ENCODE measurements at places on chromosomes 11 and 22.

DNA sequence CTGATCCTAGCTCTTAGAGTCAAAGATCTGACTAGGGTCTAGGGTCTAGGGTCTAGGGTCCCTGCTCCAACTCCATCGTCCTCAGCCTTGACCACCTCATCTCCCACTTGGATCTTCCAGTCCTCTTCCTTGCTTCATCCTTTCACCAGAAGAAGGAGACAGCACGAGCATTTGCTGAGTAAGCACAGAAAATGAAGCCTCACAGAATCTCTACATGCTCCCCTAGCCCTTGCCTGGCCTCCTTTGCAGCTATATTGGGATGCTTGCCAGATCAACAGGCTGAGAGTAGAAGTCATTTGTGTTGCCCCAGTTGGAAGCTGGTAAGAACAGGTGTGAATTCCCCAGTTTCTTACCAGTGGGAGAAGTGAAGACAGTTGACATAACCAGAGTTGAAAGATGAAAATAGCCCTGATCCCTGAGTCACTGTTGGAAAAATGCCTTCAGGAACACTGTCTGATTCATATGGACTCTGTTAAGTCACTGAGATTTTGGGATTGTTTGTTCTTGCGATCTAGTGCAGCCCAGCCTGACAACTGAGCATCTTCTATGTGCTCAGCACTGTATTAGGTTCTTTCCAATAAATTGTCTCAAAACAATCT, 552.5 kb downstream of the INSC start:
- DNase-seq, result no peak

DNA sequence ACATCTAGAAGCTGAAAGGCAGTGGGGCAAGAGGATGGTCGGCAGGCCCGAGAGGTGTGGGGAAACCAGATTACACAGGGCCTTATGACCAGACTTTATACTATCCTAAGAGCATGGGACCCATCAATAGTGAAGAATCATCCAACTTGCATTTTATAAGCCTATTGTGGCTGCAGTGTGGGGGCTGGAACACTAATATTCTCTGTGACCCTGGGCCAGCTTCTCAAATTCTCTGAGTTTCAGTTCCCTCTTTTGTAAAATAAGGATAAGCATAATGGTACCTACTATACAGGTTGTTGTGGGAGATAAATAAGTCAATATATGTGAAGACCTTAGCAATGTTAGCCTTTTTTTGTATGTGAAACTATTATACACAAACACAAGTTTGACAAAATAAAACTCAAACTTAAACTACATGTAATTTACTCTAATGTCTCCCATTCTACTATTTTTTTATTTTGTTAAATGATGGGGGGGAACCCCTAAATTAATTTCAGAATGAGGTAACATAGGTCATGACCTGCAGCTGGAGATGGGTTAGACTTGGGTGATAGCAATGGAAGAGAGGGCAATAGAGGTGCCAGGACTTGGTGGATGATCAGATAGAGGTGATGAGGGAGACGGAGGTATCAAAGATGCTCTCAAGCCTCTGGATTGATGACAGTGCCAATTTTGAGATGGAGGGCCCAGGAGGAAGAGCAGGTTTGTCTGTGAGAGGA, 30.1 kb downstream of the SMCO4 start:
- no peak for DNase-seq

DNA sequence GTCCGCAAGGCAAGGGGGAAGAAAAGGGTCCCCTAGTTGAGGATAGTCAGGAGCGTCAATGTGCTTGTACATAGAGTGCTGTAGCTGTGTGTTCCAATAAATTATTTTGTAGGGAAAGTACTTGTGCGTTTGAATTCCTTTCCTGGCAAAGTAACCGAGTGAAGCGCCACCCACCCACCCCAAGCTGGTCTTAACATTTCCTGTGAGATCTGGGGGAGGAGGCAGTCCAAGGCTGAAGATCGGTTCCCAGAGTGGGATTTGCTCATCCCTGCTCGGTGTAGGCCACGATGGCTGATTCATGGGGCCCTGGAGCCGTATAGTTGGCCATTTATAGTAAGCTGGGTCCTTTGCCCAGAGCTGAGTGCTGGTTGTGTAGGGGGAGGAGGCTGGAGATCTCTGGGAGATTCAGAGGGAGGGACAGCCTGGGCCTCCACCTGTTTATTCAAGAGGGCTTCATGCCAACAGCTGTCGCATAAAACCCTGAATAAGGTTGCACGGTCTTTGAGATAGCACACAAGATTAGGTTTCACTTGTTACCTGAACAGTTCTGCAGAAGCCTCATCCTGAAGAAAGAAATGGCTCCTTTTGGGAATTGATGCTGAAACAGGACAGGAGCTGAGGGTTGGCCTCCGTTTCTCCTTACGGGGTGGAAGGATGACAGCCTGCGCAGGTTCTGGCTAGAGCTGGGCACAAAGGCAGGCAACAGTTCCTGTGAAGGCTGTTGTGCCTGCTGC, 2.4 kb downstream of the ATF4 start:
- DNase-seq, result no peak

DNA sequence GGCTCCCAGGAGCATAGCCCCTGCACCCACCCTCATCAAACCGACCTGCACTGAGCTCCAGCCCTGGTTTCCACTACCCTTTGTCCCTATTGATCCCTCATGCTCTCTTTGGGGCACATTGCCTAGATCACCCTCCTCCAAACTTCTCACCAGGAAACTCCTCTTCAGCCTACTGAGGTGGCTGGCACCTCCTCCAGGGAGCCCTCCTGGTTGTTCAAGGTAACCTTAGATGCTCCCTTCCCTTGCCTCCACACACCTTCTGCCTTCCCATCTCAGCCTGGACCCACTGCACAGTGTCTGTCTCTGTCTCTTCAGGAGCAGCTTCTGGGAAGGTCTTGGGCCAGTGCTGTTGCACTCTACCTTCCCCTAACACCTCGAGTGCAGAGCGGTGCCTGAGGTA, 15.8 kb upstream of the WNT7B start:
- no peak for DNase-seq

DNA sequence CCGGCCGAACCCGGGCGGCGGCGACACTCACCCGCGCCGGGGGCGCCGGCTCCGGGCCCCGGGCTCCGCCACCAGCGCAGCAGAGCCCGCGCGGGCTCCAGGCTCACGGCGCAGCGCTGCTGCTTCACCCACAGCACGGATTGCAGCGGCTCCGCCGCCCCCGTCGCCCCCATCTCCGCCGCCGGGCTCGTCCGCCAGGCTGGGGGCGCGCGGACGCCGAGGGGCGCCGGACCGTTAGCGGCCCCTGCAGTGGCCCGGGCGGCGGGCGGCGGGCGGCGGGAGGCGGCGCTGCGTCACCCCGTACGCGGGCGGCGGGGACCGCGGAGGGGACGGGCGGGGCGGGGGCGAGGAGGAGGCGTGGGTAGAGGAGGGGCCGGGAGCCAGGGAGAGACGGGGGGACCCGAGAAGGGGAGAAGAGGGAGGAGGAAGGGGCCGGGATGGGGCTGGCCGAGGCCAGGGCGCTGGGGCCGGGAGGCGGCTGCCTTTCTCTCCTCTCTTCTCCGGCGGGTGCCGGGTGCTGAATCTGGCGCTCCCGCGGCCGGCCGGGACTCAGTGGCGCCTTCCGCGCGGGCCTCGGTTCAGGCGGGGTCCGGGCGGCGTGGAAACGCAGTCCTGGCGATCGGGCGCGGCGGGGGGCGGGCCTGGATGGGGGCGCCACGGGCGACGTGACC, at the start of gene CERK:
Gene CERK, minus strand, starts transcription at position 277 of the 671 bp plus-strand sequence. Its CDS starts 104 bp downstream, at position 173.
- DNase-seq, result no peak

DNA sequence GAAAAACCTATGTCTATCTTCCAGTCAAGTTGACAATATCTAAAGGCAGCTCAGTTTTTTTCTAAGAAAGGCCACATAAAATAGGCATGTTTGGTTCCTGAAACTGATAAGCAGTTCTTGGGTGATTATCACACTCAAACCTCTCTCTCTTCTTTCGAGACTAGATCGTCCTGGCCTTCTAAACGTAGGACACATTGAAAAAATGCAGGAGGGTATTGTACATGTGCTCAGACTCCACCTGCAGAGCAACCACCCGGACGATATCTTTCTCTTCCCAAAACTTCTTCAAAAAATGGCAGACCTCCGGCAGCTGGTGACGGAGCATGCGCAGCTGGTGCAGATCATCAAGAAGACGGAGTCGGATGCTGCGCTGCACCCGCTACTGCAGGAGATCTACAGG, 15.1 kb downstream of the CDPF1 start:
- no peak for DNase-seq

DNA sequence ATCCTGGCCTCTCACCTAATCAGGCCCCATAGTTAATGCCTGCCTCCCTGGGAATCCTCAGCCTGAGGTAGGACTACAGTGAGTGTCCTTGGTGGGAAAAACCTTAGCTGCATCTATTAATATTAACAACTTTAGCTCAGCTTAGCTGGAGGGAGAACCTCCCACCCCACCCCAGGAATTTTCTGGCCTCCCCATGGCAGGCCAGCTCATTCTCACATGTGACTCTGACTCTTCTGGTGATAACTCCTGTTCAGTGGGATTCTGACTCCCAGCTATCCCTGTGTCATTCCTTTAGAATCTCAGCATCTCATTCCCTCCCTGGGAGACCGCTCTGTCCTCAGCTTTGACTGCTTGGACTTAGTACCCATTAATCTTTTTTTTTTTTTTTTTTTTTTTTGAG, 14.5 kb downstream of the ART5 start:
- DNase-seq, result no peak

DNA sequence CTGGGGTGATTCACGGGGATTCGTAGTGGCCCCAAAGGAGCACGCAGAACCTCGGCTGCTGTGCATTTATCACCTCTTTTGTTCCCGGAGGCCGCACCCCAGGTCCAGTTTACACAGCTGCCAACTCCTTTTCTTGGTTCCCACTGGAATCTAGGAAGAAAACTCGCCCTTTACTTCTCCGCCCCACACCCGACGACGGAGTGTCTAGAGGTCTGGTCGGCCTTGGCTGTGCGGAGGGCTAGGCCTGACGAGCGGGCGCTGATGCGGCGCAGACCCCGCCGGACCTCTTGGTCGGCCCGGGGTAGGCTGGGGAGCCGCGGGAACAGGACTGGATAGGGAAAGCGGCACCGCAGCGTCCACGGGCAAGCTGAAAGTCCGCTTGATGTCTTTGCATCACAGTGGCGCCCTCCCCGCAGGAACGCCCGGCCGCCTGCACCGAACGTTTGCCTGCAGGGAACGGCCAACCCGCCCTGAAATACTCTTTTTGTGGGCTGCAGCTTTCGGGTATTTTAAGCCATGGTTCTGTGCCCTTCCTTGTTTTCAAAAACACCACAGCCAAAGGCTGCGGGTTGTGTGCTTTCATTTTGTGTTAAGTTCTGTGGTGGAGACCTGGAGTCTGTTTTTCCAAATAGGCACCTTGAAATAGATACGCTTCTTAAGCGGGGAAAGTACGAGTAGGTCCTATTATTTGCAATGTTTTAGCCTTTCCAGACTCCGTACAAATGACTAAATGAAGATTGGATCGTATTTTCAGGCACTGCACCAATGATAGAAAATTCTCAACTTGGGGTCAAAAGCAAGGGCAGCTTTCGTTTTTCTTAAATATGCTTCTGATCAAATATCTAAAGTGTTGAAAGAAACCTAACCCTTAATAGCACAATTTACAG, 829 bp upstream of the ZBED5 start:
- no peak for DNase-seq

DNA sequence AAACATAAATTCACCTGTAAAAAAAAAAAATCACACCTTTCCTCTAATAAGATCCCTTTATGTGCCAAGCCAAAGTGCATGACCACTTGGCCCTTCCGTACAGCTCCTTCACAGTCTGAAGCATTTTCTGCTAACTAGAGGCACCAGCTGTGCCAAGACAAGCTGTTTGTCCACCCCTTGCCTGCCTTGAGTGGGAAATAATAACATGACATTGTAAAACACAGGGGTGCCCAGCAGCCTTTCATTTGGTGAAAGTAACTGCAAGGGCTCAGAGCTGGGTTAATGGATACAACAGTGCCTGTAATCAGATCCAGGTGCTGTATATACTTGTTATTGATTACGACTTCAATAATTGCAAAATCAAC, 59.2 kb downstream of the DDIAS start:
- no peak for DNase-seq

- DNase-seq, result no peak
Observed at GRCh38 chr22:40007853-40008710, 13.3 kb downstream of the FAM83F start.
